ENCODE measurements at places on chromosomes 4 and X. TPM values are rescaled to one million over a fixed set of nuclear protein-coding genes. Genes with fewer than 3 reads are reported as not detected.

The MCF2 gene
- 0.32 TPM for total RNA-seq

The MMRN1 gene
- total RNA-seq, result 0.63 TPM

DNA sequence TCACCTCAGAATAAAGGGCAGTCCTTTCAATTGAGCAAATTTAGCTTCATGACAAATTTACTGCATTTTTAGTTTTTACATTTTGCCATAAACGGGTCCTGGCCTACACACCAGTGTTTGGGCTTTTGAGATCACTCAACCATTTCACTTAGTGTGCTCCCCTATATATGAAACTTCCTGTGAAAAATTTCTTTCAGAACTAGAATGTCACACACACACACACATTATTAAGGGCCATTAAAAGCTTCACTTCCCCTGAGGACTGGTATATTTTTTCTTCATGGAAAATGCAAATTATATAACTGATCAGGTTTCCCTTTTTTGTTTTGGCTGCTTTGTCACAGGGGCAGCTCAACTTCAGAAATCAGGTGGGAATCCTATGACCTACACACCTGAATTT is 206.5 kb downstream of the ENOX2 start:
- no peaks in the 10 kb centered on the region for H3K36me3 ChIP-seq
- H3K27me3 ChIP-seq, result no peaks in the 10 kb centered on the region
- no peaks in the 10 kb centered on the region for H3K4me1 ChIP-seq

The EFNB1 gene
- total RNA-seq, result 4.2 TPM

The PNMA5 gene
- total RNA-seq, result not detected

The FGF2 gene
- 0.13 TPM for total RNA-seq

The SPINK2 gene
- 5.7 TPM for total RNA-seq

GRCh38 chrX:17642891-17643290 is 94.4 kb upstream of the SCML1 start:
- no peaks in the 10 kb centered on the region for H3K36me3 ChIP-seq
- H3K4me1 ChIP-seq, result peaks cover 10% of the 10 kb centered on the region
- no peak overlapping the region for H3K4me3 ChIP-seq
- DNase-seq, result no peak
- no peak overlapping the region for H3K27ac ChIP-seq

The ADH6 gene
- total RNA-seq, result not detected

GRCh38 chrX:11532291-11533078 is 133.2 kb downstream of the ARHGAP6 start:
- H3K27ac ChIP-seq, result no peak overlapping the region
- H3K4me1 ChIP-seq, result no peaks in the 10 kb centered on the region
- DNase-seq, result no peak
- no peak overlapping the region for H3K4me3 ChIP-seq

GRCh38 chr4:5033281-5033841 is 14.1 kb upstream of the CYTL1 start:
- H3K27ac ChIP-seq, result peak overlapping the region; percentile 76
- DNase-seq, result no peak
- H3K36me3 ChIP-seq, result no peaks in the 10 kb centered on the region
- H3K4me3 ChIP-seq, result no peak overlapping the region
- peaks cover 9% of the 10 kb centered on the region for H3K4me1 ChIP-seq

DNA sequence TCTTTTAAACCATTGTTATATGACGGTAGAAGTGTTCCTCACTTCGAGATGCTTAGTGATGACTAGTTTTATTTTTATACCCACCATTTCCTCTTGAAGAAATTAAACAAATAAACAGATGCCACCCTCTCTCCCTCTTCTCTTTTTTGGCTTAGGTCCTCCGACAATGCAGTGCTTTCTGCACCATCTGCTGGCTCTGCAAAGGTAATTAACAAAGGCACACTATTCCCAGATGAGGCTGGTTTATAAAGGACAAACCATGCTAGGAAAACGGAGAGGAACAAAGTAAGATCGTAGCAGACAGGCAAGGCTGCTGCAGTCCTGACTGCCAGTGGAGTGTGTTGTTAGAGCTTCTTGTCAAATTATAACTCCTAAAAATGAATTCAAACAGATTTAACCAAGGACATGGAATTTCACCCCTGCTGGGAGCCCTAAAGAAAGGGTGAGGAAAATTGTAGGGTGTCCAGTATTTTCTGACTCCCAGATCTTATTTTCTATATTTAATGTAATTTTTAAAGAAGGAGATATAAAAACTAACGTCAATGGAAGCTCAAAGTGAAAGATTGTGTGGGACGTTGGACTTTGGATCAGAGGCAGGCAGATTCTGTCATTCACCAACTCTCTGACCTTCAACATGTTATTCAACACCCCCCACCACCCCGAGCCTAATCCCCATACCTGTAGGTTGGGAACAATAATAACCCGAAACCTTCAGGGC is 142.1 kb downstream of the CPEB2 start:
- no peaks in the 10 kb centered on the region for H3K27me3 ChIP-seq
- H3K27ac ChIP-seq, result no peak overlapping the region
- H3K36me3 ChIP-seq, result no peaks in the 10 kb centered on the region
- DNase-seq, result no peak

DNA sequence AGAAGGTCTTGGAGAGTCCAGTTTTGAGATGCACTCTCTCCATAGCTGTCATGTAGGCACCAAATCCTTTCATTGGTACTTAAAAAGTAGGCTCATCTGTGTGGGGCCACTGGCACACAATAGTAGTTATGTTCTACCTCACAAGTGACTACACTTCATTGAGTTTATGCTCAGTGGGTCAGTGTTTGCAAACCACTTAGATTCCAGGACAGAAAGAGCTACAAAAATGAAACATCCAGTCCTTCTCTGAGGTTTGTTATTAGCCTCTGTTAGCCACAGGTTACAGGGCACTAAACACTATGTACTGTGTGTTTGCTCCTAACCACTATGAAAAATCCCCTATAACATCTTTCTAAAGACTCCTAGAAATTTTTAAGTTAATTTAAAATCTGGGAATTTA is 13.8 kb downstream of the RAB28 start:
- no peaks in the 10 kb centered on the region for H3K4me1 ChIP-seq
- peaks cover 21% of the 10 kb centered on the region for H3K36me3 ChIP-seq
- H3K27ac ChIP-seq, result no peak overlapping the region
- DNase-seq, result no peak
- no peak overlapping the region for H3K4me3 ChIP-seq

- H3K27ac ChIP-seq, result no peak overlapping the region
- H3K4me1 ChIP-seq, result no peaks in the 10 kb centered on the region
- H3K27me3 ChIP-seq, result no peaks in the 10 kb centered on the region
Measured at GRCh38 chr4:127400731-127401346, 231.9 kb upstream of the INTU start.

DNA sequence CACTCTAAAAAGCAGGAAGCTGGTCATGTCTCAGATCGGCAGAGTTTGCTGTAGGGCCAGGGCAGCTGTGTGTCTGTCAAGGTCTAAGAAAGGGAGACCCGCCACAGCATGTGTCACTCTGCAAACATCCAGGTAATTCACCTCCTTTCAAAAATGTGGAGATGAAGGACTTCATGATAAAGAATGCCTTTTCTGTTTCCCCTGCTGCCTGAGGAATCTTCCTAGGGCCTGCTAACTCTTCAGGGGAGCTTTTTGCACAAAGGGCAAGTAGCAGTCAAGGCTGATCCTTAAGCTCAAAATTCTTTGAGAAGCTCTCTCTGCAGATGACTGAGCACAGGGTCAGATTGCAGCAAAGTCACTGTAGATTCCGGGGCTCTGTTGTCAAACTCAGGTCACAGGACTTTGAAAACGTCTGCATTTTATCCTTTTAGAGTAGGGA is 21.1 kb downstream of the RASL11B start:
- H3K27me3 ChIP-seq, result no peaks in the 10 kb centered on the region
- peaks cover 8% of the 10 kb centered on the region for H3K4me1 ChIP-seq
- DNase-seq, result no peak
- H3K4me3 ChIP-seq, result no peak overlapping the region
- no peak overlapping the region for H3K27ac ChIP-seq

DNA sequence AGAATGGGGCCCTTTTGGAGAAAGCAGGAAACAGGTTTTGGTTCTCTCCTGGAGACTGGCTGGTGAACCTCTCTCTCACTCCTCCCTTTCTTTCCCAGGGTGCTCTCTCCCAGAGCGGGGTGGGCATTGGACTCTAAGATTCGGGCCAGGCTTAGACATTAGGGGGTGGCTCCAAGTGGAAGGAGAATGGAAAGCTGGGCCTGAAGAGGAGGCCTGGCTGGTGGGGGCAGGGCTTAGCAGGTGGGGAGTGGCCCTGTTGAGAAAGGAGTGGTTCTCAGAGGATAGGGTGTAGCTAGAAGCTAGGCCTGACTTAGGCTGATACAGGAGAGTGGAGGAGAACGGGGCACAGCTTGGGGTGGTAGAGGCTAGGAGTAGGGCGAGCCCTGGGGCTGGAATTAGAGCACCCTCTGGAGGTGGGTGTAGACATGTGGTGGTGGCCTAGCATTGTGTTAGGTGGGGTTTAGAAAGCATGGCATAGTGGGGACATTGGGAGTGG is 5.7 kb downstream of the PLP2 start:
- H3K36me3 ChIP-seq, result peaks cover 62% of the 10 kb centered on the region
- peaks cover 38% of the 10 kb centered on the region for H3K4me1 ChIP-seq
- DNase-seq, result peak; percentile 33
- peak overlapping the region; percentile 43 for H3K27ac ChIP-seq
- no peaks in the 10 kb centered on the region for H3K27me3 ChIP-seq

DNA sequence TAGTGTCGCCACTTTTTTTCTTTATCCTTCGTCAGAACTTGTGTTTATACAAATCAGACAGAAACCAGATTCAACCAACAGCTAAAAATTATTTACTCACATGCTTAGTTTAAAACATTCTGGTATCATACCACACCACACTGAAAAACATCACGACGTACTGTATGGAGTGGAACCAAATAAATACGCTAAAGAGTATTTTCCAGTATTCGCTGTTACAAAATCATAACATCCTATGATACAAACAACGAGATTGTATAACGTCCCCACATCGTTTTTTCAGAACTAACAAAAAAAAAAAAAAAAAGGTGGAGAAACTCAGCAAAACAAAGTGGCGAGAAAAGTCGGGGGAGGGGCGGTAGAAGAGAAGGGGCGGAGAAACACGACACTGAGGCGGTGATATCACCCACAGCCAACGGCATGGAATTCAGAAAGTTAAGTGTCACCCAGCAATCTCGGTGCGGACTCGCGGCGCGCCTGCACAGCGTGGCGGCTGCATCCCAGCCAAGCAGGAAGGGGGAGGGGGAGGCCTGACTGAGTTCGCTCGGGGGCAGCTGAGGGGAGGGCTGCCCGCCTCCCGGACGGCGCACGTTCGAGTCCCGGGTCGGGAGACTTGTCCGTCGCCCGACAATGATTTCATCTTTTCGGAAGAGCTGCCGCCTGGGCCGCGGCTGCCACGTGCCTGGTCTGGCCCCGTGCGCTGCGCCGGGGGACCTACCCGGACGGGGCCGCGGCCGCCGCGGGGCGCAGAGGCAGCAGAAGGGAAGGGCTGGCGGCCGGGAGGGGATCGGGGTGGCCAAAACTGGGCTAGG is 920 bp downstream of the SETD7 start:
- peak overlapping the region; percentile 96 for H3K27ac ChIP-seq
- H3K4me3 ChIP-seq, result peak overlapping the region; percentile 91
- peak; percentile 84 for DNase-seq
- peaks cover 47% of the 10 kb centered on the region for H3K4me1 ChIP-seq
- peaks cover 9% of the 10 kb centered on the region for H3K27me3 ChIP-seq
- H3K36me3 ChIP-seq, result peaks cover 2% of the 10 kb centered on the region

DNA sequence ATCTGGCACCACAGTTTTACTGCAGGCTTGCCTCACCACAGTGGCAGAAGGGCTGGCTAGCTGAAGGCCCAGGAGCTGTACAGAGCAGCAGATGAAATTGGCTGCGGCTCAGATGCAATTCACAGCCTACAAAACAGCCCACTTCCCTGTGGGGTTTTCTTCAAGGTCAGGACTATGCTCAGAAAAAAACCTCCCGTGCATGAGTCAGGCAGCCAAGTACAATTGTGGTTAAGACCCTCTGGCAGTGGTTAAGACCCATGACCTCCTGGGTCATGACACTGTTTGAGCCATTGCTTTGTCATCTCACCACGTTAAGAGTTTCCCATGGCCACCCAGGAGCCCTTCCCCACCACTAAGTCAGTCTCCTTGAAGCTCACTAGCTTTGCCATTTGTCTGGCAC is 276.3 kb downstream of the HNRNPD start:
- H3K27ac ChIP-seq, result no peak overlapping the region
- no peak for DNase-seq
- H3K36me3 ChIP-seq, result no peaks in the 10 kb centered on the region
- no peak overlapping the region for H3K4me3 ChIP-seq

DNA sequence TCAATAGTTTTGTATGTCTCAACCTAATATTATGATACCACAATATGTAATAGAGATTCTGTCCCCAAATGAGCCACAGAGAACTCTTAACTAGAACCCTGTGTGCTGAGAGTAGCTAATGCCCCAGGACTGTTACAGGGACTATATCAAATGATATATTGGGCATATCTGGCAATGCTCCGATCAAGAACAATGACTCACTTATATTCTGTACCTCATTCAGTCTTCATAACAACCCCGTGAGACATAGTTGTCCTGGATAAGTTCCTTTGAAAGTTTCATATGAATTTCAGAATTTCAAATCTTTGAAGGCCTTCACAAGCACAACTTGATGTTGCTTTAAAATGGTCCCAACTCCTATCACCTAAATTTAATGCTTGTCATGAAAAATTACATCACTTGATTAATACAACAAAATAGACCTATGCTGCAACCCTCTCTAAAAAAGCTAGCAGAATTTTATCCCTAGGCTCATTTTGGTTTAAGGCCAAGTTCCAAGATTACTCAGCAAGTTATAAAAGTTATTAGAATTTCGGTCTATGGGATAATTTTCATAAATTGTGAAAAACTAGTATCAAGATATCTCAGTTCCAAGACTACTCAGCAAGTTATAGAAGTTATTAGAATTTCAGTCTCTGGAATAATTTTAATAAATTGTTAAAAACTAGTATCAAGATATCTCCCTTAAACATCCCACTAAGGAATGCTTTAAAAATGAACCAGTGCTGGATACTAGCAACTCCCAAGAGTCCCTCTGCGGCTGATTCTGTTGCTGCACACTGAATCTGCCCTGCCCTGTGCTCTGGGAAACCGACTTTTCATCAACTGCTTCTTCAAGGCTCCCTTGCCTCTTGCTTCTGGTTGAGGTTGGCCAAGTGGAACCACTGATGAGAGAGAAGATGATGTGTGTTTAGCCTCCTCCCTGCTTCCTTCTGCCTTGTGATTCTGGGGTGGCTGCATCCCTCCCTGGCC is 6.0 kb upstream of the ANXA3 start:
- H3K27me3 ChIP-seq, result peaks cover 36% of the 10 kb centered on the region
- H3K36me3 ChIP-seq, result no peaks in the 10 kb centered on the region
- H3K4me1 ChIP-seq, result no peaks in the 10 kb centered on the region
- no peak for DNase-seq
- H3K27ac ChIP-seq, result no peak overlapping the region

The INTU gene
- 0.16 TPM for total RNA-seq

GRCh38 chr4:119227690-119228089 is 15.2 kb downstream of the USP53 start:
- peaks cover 14% of the 10 kb centered on the region for H3K4me1 ChIP-seq
- no peaks in the 10 kb centered on the region for H3K27me3 ChIP-seq
- no peak overlapping the region for H3K27ac ChIP-seq
